ENCODE measurements at places on chromosomes 7 and 10.

GRCh38 chr10:110416776-110417711 is 80.7 kb upstream of the DUSP5 start:
- DNase-seq, result peak; percentile 83

- DNase-seq, result no peak
These were observed 59.7 kb downstream of the COBL start for GRCh38 chr7:51256916-51257315.

DNA sequence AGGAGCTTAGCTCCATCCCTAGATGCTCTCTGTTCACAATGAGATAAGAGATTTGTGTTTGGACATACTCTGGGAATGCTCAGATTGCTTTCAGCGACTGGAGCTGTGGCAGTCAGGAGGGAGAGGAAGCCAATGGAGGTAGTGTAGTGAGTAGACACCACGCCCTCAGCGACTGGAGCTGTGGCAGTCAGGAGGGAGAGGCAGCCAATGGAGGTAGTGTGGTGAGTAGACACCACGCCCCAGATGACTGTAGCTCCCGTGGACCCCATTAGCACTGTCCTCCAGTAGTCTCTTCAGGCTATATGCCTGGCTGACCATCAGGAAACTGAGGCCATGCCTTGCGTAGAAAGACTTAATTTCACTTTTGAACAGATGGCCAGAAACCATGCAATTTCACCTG is 1033.8 kb downstream of the NRG3 start:
- DNase-seq, result no peak

GRCh38 chr7:130490311-130490791 is 1.5 kb upstream of the MEST start:
- no peak for DNase-seq

DNA sequence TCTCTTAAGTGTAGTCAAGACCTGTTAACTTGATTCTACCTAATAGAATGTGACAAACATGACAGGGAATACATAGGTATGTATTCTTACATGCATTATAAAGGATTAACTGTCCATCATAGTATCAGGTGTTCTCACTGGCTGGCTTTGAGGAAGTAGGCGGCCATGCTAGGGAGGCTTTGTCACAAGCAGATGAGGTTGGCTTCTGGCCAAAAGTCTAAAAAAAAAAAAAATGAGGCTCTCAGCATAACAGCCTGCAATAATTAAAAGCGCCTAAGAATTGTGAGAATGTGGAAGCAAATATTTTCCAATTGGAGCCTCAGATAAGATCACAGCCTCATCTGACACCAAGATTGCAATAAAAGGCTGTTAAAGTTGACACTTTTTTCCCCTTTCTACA is 1256.8 kb upstream of the SORCS1 start:
- DNase-seq, result peak; percentile 49

DNA sequence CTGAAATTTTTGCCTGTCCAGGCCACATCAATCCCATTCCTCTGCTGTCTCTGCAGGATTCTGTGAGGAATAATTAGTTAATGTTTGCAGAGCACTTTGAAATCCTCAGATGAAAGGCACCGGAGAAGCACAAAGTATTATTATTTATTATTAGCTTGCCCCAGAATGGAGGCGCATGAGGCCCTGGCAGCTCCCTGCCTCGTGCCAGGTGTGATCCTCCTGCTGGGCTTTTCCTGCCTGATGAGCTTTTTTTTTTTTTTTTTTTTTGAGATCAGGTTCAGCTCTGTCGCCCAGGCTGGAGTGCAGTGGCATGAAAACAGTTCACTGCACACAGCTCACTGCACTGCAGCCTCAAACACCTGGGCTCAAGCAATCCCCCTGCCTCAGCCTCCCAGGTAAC is 65.2 kb downstream of the TCF7L2 start:
- no peak for DNase-seq

DNA sequence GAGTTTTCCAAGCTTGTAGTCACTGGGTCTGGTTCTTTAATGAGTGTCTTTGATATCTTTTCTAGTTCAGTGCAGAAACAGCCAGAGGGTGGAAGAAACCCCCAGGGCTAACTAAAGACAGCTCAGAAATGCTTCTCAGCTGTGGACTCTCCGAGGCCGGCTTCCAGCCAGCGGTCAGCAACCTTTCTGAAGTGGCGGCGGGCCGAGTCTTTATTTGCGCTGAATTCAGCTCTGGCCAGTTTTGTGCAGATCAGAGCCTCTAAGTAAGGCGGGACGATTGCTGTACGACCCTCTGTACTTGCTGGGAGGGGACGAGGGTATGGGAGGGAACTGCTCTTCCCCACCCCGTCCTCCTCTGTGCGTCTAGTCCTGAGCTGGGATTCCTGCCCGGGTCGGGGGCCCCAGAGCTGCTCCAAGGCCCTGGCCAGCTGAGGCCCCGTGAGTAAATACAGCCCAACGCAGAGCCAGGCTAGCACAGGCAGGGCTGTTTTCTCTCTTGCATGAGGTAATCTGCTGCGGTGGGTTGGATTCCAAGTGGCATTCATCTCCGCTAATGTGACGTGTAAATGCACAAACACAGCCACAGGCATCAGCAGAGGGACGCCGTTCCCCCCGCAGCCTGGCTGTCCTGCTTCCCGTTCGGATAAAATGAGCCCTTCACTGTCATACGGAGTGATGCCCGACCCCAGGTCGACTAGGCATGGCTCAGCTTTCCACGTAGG is 159.8 kb downstream of the PIP4K2A start:
- DNase-seq, result no peak

GRCh38 chr7:18144166-18144565 is 116.5 kb upstream of the PRPS1L1 start:
- no peak for DNase-seq

DNA sequence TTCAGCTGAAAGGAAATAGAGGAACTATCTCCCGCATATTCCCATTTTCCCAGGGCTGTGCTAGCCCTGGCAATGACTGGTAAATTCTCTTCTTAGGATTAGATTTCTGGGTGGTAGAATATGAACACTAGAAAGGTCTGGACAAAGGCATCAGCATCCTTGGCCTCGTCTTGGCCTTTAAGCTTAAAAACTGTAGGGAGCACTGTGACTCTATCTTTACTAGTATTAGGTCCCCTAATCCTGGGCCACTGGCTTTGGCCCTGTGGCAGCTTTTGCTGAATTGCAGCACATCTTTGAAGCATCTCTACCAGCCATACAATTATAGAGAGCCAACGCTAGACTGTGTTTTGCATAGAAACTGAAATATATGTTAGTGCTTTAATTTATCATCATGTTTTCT is 41.5 kb upstream of the EBLN1 start:
- no peak for DNase-seq

DNA sequence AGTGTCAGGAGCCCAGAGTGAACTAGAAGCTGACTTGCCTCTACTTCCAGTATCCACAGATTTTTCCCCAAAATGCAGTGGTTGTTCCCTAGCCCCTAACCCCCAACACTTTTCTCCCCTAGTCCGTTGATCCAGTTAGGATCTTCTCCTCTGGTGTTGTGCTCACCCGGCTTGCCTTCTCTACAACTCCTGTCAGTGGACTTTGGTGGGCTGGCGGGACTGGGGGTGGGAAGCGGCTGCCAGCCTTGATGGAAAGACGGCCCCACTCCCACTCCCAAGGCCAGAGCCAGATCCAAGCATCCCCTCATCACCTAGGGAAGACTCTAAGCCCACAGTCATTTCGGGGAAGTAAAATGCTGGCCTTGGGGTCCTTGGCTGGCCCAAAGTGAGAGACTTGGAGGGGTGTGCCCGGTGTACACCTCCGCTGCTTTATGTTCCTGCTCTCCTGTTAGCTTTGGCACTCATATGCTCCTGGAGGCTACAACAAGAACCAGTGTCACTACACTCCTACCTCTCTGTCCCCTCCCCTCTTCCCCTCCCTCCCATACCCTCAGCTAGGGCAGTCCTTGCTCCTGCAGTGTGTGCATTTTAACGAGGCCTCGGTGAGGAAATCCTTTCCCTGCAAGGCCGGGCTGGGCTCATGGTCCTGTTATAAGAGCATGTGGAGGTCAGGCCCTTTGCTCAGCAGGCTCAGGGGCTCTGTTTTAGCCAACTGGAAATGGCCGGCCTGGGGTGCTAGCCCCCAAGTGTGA is 930 bp upstream of the HOXA10 start:
- peak; percentile 95 for DNase-seq

DNA sequence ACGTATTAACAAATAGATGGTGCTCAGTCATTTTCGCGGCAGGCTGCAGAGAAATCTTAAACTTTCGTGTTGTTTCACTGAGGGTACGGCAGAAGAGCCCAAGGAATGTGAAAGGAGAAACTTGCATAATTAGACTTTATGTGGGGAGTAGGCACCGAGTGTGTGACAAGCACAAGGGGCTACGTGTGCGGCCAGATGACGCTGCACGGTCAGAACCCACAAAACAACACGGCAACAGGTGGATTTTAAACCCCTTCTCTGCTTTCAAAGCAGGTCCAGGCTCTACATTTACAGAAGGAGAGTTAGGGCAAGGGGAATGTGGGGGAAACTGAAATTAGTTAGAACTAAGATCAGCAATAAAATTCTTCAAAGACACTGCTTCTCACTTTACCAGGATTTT is 392 bp upstream of the UCN3 start:
- DNase-seq, result no peak

DNA sequence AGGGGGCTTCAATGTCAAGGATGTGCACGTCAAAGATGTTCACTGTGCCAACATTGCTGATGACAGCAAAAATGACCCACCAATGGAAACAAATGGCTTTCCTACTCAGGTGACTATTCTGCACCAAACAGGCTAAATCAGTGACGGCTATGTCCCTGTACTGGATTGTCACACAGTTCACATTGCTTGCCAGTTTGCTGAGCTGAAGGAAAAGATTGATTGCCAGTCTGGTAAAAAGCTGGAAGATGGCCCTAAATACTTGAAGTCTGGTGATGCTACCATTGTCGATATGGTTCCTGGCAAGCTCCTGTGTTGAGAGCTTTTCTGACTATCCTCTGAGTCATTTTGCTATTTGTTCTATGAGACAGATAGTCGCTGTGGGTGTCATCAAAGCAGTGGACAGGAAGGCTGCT is 202.2 kb upstream of the ETV1 start:
- no peak for DNase-seq

GRCh38 chr10:37535459-37536246 is 321.8 kb downstream of the ZNF248 start:
- no peak for DNase-seq

Measured in HT-29 (cell line).